Activated naive CD8-positive, alpha-beta T cell treated with anti-CD3 and anti-CD28 coated beads, Interleukin-2, amount 10 ng/mL, durations not matched to agents 7 days and 5 days (primary cell): ENCODE measurements at places on chromosomes 7 and 10. TPM values are rescaled to one million over a fixed set of nuclear protein-coding genes. Genes with fewer than 3 reads are reported as not detected.

Gene GCC1
- 23.1 TPM for total RNA-seq

Gene SPDYE1
- 0.11 TPM for total RNA-seq

Gene MOGAT3
- not detected for total RNA-seq

Gene ZDHHC6
- 48.1 TPM for total RNA-seq

Gene C10orf67
- total RNA-seq = not detected

Gene HOGA1
- total RNA-seq = not detected

Gene ATP6V0A4
- total RNA-seq = not detected

Gene GRM8
- total RNA-seq = not detected

Gene CFTR
- total RNA-seq = not detected

Gene GPR15LG
- total RNA-seq = not detected

Gene UPK3BL1
- total RNA-seq = 44.5 TPM

Gene ARHGEF5
- 7.6 TPM for total RNA-seq

Gene BEND7
- total RNA-seq = not detected
